ENCODE measurements at places on chromosomes 5 and 9.
A peak's percentile ranks its signal among the peaks of the same experiment; 100 is the strongest.

GRCh38 chr5:43305948-43306565 is 7.2 kb downstream of the HMGCS1 start:
- peak; percentile 70 for DNase-seq

- DNase-seq, result no peak
Observed at GRCh38 chr9:16434526-16434925, 435.9 kb downstream of the BNC2 start.

- no peak for DNase-seq
Observed at GRCh38 chr5:41721516-41721915, 148.7 kb downstream of the OXCT1 start.

- DNase-seq, result peak; percentile 94
Observed at GRCh38 chr9:12813960-12814876, 39.4 kb downstream of the LURAP1L start.

- peak; percentile 27 for DNase-seq
Observed at GRCh38 chr9:122125509-122126330, 32.6 kb upstream of the TTLL11 start.

DNA sequence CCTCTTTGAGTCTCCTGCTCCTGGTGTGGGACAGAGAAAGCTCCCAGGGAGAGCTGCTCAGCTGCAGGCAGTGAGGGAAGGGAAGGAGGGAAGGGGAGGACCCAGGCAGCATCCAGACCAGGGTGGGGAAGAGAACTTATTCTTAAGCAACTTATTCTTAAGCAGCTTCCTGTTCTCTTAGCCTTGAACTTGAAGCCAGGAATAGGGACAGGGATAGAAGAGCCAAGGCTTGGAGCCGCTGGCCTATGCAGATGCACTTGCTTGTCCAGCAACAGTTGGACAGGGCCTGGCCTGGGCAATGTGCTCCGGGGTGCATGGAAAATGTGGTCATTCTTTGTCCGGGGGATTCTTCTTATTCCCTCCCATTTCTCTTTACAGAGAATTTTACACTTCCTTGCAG is 31.4 kb upstream of the SPTLC1 start:
- peak; percentile 14 for DNase-seq

GRCh38 chr5:168552146-168552545 is 23.0 kb downstream of the FBLL1 start:
- peak; percentile 55 for DNase-seq

DNA sequence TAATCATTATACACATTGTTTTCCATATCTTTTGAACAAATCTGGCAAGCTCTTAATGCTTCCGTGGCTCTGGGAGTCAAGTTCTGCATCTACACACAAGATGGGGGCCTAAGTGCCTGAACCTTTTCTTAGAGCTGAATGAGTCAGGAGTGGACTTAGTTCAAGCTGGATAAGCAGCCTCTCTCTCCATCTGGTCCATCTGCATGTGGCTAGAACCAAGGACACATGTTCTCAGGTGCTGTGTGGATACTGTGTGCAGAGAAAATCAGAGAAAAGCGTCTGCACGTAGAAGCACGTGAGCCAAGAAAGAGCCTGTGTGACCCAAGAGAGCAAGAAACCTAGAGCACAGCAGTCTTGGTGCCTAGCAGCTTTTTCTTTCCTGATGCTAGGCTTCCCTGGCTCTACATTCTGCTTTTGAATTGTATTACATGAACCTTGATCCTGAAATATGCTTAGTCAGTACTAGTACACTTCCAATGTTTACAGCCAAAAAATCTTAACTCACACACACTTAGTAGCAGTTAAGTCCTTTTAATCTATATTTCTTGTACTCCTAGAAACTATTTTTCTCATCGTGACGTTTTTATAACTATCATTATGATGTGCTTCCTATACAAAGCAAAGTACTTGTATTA is 1798.9 kb downstream of the MAT2B start:
- DNase-seq, result no peak

DNA sequence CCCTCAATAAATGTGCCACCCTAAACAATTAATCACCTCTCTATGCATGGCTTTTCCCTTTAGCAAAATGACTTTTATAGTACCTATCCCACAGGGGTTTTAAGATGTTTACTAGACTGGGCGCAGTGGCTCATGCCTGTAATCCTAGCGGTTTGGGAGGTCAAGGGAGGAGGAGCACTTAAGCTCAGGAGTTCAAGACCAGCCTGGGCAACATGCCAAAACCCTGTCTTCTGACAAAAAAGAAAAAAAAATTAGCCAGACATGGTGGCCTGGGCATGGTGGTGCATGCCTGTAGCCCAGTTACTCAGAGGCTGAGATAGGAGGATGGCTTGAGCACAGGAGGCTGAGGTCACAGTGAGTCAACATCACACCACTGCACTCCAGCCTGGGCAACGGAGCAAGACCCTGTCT is 13.5 kb downstream of the SH3TC2 start:
- DNase-seq, result peak; percentile 69

DNA sequence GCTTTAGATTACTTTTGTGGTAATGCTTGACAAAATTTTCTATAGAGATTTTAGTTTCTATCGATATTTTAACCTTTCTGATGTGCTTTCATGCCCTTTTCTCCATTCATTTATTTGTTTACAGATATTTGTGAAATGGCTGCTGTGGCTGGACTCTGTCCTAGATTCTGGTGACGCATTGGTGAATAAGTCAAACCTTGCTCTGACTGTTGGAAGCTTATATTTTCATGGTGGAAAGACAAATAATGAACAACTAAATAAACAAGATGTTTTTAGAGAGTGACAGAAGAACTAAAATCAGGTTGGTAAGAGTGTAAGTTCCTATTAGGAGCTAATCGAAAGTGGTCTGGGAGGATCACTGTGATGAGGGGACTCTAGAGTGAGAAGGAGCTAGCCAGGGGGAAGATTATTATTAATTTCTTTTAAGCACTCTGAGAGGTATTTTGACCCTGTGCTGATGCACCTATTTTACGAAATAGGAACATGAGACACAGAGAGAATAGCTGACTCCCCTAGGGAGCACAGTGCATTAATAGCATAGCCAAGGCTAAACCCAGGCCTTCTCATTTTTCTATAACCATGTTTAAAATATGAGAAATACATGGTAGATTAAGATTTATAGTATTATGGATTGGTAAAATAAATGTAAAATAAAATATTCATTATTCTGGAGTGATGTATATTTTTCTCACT is 411.9 kb upstream of the ARRDC3 start:
- DNase-seq, result no peak

DNA sequence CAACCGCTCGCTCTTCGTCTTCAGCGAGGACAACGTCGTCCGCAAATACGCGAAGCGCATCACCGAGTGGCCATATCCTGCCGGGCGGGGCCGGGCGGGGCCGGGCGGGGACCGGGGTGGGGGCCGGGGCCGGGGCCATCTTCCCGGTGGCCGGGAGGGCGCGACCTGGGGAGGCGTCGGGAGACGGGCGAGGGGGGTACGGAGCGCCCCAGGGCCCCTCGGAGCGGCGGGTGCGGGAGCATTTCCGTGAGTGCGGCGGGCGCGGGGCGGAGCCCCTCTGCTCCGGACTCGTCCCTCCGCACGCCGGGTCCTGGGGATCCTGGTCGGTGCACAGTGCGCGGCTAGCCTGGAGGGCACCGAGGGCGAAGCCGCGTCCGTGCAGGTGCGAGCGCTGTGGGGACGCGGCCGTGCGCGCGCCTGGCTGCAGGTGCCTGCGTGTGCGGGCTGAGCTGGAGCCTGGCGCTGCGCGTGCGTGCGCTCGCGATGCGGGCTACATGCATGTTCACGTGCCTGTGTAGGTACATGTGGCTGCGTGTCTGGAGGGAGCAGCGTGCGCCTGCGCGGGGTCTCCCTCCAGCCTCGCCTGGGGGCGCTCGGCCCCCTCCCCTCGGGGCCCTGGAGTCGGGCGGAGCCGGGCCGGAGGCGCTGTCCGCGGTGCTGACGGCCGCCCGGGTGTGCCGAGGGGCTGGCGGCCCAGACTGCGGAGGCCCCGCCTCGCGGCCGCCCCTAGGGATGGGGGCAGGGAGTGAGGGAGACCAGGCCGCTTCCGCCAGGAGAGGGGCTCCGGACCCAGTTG is 762 bp downstream of the CACNA1B start:
- peak; percentile 37 for DNase-seq

- DNase-seq, result no peak
Observed at GRCh38 chr5:135271533-135272310, 127.3 kb downstream of the MACROH2A1 start.

DNA sequence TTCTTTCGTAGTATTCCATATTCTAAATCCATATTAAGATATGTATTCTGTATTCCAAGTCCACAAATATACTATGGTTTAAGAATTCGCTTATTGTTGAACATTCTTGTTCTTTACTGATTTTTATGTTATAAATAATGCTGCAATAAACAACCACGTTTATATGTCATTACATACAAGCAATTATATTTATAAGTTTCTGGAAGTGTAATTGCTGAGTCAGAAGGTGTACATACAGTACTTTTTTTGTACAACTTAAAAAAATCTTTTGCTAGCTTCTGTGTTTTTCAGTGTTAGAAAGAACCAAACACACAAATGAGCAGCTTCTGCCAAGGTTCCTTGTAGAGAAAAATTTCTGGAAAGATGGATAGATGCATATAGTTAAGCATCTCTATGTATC is 48.6 kb upstream of the TNFAIP8 start:
- no peak for DNase-seq

DNA sequence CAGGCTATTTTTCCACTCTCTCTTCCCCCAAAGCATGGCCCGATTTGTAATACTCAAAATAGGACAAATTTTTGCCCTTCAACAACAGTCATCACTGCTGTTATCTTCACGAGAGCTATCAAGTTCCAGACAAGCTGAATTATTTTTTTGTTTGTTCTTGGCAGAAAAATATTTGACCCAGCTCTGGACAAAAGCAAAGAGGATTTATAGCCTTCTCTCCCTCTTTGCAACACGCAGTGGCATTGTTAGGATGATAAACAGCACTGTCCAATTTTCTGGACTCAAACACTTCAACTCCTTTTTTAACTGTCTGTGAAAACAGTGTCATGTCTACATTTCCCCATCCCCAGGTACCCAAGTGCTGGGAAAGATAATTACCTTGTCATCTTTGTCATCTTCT is 160.3 kb downstream of the SLF1 start:
- no peak for DNase-seq

DNA sequence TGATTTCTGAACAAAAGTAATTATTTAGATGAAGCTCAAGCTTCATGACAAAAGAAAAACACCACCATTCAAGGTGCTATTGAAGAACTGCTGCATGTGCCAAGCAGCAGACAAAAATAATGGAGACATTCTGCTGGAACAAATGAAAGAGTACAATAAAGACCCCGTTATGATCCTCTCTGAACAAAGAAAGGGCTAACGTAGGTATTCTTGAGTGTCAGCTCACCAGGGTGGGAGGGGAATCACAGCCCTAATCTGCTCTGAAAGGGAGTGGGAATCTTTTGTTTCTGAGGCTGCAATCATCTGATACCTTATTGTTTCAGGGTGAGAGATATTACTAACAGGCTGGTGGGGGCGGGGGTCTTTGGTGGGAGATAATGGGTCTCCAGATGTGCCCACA is 15.4 kb downstream of the CEMIP2 start:
- no peak for DNase-seq

- DNase-seq, result peak; percentile 7
Observed at GRCh38 chr9:132804576-132805295, 73.3 kb downstream of the AK8 start.

- DNase-seq, result no peak
Observed at GRCh38 chr9:89256225-89256624, 54.8 kb upstream of the CKS2 start.

DNA sequence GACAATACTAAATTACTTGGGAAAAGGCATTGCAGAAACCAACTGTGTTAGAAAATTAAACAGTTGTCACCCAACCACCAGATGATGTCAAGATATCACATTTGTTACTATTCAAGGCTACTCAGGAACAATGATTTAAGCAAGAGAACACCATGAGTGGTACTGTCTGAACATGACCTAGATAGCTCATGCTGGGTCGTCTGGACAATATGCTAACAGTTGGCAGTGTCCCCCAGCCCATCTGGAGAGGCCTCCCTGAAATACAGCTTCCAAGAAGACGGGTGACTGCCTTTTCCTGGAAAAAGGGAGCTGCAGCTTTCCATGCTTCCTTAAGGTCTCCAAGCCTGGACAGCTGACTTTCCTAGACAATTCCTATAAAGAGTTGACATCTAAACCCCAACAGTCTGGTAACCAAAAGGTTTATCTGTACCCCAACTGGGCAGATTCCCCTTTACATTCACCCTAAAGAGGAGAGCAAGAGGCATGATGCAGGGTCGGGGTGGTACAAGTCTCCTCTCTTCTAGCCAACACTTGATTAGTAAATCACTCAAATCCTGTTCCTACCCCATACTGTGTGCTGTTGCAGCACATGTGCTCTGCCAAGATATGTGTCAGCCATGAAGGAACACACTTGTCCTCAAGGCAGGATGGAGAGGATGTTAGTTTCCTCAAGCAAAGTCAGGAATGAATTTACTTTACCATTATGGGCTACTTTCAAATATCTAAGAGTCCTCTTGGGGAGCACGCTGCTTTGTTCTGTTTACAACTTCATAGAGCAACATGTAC is 433.0 kb downstream of the PDE4D start:
- no peak for DNase-seq

DNA sequence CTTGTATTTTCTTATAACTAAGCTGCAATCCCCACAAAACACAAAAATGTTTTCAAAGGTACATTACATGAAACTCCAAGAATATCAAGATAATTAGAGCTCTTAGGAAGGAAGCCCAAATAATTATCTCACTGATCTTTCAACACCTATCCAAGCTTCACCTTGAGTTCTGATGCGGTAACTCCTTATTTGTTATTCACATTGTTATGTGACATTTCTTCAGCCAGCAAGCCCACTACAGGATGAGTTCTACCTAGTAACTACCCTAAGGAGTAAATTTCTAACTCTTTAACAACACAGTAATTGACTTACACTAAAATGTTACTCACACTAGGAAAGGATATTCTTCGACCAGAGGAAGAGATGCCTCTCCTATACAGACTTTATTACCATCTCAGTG is 9.9 kb downstream of the NR6A1 start:
- DNase-seq, result no peak

- no peak for DNase-seq
Observed at GRCh38 chr5:104139840-104140239, 577.3 kb upstream of the NUDT12 start.

DNA sequence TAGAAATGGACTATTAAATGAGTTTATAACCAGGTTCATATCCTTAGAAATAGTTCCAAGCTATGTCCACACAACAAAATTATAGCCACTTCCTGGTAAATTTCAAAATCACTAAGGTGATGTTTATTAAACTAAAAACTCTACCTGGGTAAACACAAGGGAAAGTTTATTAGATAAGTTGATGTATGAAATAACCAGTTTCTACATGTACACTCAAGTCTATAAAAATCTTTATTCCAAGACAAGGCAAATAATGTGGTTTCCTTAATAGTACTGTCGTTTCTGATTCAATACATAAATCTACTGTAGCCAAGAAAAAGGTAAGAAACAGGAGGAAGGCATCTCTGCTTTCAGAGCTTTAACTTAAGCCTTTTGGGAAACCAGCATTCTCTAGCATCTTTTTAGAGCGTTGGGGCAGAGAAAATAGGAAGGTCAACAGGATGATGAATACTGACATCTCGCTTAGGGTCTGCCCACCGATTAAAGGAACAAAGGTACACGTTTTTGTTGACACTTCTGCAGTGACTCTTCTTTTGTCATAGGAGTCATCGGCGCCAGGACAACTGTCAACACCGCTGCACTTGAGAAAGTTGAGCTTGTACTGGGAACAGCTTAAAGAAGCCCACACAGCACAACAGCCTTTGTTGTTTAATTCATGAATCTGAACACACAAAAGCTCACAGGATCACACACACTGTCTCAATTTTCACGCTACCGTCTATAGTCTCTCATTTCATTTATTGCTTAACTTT is 513.6 kb downstream of the SLCO4C1 start:
- DNase-seq, result no peak

All from ACHN (cell line).